GF-D8 (cell line): ENCODE measurements at places on chromosomes 5 and 9.

- DNase-seq, result no peak
These were observed 54.5 kb upstream of the RAPGEF1 start for GRCh38 chr9:131794393-131794792.

- no peak for DNase-seq
These were observed 153.2 kb upstream of the MVB12B start for GRCh38 chr9:126173401-126173800.

GRCh38 chr5:137560420-137560819 is 61.3 kb upstream of the SPOCK1 start:
- DNase-seq, result no peak

GRCh38 chr9:79694676-79695400 is 123.1 kb downstream of the TLE4 start:
- DNase-seq, result no peak

DNA sequence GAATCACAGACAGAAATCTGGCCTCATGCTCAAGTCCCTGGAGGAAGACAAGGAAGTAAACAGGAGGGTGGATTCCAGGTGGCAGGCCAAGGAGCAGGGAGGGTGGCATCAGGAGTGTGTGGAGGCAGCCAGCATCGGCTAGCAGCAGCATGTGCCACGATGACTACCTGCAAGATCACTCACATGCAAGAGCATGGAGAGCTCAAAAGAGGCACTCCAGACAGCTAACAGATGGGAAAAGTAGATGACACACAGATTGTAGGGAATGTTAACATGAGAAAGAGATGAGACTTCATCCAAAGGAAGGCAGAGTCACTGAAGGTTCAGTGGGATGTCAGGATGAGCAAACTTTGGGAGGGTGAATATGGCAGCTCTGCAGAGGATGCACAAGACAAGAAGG is 104.3 kb downstream of the SEMA5A start:
- no peak for DNase-seq
